ENCODE measurements at places on chromosomes 1 and 21.

GRCh38 chr1:99658031-99658290, 12.0 kb downstream of the PALMD start:
- no peak for DNase-seq

- no peak for DNase-seq
Observed at GRCh38 chr21:14926186-14926585, 138.6 kb downstream of the NRIP1 start.

DNA sequence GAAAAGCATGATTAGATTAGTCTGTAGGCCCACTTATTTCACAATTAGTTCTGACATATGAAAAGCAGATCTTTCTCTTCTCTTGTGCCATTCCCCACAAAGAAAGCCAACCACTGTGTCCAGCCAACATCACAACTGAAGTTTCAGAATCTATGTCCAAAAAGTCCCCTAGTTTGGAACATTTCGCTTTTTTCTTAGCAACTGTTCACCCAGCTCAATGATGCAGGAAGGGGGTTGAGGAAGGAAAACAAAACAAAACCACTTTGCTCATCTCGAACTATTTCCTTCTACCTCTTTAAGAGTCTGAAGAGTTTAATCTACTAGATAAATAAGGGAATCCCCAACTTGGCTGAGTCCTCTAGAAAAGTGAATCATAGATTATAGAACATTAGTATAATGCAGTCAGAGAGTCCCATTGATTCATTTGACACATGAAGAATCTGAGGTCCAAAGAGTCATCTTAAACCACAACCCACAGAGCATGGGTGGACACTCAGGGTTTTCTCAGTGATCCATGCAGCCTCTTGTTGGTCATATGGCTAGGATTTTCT, 159.3 kb upstream of the SGIP1 start:
- DNase-seq = no peak

DNA sequence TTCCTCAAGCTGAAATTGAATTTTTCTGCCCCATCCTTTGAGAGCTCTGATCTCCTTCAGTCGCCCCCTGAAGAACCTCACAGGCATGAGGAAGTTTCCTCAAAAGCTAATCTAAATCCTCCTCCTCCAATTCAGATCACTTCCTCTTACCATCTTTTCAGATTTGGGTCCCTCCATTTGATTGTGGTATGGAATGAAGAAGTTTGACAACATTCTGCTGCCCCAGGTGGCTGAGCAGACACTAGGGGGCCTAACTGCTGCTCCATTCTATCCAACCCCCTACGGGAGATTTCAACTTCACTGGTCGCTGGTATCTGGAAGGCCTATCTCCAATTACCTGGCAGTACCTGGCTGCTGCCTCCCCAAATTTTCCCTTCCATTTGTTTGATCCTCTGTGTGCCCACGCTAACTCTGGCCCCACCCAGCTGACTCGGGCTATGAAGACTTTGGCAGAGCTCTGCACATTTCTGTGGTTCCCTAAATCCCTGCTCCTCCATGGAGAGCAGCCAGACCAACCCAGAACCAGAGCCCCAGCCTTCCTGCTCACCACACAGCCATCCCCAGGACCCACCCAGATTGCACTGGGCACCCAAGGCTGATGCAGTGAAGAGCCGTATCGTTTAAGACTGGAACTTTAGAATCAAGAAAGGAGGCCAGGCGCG, 7.8 kb downstream of the IRF6 start:
- no peak for DNase-seq

DNA sequence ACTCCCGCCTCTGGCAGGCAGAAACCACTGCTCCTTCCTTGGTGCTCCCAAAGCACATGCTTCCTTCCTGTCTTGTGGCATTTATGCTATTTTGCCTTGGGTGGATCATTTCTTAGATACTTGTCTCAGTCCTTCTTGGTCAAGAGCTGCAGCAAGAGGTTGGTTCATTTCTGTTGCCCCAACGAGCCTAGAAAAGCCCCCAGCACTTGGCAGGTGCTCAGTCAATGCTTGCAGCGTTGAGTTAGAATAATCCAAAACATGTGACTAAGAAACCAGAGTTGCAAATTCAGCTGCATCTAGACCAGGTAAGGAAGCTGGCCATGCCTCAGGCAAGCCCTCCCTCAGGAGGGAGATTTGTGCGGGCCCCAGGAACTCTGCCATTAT, 42.4 kb upstream of the TENT5C start:
- DNase-seq = no peak

GRCh38 chr21:26909972-26910371, 56.9 kb downstream of the ADAMTS5 start:
- DNase-seq = no peak

DNA sequence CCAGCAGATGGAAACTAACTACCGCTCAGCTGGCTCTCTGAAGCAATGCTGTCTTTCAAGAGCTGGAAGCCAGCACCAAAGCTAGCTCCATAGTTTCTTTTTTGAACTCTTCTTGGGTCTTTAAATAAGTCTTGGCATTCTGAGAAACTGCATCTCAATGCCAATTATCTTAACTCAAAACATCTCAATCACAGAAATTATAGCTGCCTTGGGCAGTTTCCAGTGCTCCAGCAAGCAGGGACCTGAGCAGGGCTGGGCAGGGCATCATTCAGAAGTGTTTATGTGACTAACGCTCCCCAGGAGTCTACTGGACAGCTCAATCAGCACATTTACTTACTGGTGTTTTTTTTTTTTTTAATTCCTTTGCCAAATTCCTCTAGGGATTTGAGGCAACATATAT, 18.3 kb upstream of the PADI4 start:
- DNase-seq = no peak

GRCh38 chr1:51564124-51564523, 45.1 kb upstream of the EPS15 start:
- no peak for DNase-seq

- DNase-seq = no peak
Observed at GRCh38 chr1:245247356-245247755, 92.6 kb downstream of the KIF26B start.

DNA sequence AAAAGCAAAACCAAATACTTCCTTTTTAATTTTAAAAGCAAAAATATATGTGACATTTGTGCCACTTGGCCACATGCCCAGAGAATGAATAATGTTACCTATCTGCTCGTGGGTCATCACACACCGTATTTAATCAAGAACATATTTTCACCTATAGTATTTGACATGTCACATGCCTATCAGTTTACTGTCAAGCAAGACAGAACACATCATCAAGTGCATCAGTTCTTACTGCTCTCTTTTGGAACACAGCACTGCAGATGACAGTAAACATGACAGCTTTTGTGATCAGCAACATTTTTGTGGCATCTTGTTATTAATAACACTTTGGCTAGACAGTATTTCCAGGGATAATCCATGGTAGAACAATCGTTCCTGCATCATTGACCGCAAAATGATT, 134.4 kb downstream of the LRRC7 start:
- DNase-seq = no peak

GRCh38 chr1:221174330-221174993, 295.2 kb downstream of the HLX start:
- DNase-seq = no peak

DNA sequence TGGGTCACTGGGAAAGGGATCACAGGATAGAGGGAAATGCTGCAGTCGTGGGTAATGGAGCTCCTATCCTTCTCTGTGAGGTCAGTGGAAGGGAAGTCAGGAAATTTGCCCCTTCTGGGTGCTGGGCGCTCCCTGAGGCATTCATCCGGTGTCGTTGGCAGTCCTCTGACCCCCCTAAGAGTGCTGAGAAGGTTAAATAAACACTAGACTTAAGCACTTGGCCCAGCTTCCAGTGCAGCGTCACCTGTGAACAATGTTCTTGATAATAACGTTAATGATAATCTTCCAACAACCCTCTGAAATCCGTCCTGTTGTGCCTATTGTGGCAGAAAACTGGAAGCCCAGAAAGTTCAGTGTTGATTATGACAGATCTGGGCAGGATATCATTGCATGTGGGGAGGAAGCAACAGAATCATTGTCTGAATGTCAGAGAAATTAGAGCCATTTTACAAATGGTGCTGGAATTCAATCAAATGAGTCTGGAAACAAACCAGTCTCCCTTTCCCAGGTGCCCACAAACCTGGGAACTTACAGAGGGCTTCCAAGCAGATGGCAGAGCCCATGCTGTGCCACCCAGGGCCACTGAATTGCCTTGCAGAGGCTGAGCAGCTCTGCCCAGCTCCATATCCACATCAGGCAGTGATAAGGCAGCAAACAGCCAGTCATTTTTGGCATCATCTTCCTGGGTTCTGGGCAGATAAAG, 216.8 kb downstream of the KAZN start:
- DNase-seq = no peak

DNA sequence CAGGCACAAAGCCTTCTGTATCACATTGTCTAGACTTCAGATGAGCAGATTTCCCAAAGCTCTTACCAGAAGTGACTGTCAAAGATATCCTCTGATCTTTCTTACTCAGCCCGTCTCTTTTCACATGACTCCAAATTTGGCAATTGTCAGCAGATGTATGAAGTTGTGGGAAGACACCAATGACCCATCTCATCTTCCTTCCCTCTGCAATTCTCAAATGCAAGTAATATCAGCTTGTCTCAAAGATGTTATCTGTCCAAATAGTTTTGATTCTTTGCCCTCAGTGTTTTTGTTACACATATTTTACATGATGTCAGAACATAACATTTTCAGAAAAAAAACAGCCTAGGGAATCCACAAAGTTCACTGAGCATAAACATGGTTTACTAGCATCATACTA, 45.1 kb upstream of the RGS2 start:
- no peak for DNase-seq

- DNase-seq = no peak
Observed at GRCh38 chr1:97014426-97014825, 292.8 kb downstream of the PTBP2 start.

- DNase-seq = no peak
Observed at GRCh38 chr1:183912265-183912886, 107.5 kb downstream of the RGL1 start.

- DNase-seq = no peak
Observed at GRCh38 chr1:182368358-182368757, 23.2 kb downstream of the GLUL start.

DNA sequence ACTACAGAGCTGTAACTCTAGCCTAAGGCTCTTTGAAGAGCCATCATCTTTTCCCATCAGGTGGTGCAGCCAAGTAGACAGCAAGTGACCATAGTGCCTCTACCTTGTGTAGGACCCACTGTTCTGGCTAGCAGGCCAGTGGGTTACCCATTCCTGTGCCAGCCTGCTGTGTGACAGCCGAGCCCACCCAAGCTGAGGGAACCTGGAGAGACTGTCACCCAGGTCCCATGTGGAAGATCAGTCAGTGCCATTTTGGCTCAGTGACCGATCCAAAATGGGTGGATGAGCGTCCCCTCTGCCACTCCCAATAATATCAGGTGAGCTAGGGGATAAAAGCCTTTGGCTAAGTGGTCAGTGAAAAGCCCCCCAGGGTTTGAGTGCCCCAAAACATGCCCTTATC, 417.9 kb downstream of the MATN1 start:
- DNase-seq = no peak

DNA sequence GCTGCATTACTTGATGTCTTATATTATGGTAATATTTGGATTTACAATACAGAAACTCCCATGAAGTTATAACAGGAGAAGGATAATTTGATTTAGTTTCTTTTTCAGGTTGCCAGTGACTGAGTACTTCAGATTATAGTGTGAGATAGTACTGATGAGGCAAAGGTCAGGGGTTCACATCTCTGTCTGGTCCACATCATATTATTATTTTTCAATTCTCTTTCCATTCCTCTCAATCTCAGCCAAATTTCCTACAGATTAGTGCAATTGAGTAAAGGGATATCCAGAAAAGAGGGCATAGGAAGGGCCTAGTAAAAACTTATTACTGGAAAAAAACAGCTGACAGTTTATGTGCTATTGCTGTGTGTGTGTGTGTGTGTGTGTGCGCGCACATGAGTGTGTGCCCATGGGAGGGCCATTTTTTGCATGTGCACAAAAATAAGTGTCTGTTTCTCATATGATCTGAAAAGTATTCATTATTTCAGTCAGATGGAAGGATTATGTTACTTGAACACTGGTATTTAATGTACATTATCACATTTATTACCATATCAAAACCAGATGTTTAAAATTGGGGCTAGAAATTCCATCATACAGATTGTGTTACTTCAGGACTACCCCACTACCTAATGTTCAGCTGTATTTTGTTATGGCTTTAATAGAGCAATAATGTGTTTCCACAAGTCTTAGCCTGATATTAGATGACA, 78.3 kb upstream of the KCNK2 start:
- DNase-seq = no peak

DNA sequence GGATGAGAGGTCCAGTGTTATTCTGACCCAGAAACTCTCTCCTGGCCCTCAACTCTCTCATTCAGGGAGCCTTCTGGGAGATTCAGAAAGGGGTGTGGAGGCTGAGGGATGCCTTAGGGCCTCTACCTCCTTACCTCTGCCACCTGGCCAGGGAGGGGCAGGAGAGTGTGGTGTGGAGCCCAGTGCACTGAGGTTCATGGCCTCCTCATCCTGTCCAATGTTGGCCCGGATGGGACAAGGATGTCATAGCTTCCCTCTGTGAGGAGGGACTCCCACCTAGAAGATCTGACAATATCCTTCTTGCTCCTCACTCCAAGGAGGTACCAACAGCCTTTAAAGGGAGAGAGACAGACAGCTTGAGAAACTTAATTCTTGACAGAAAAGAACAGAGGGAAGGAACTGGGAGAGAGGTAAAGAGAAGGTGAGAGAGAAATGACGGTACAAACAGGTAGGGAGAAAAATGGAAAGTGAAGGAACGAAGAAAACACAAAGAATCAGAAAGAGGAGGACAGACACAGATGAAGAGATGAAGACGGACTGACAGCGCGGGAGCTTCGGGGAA, 779 bp downstream of the BEND5 start:
- no peak for DNase-seq

DNA sequence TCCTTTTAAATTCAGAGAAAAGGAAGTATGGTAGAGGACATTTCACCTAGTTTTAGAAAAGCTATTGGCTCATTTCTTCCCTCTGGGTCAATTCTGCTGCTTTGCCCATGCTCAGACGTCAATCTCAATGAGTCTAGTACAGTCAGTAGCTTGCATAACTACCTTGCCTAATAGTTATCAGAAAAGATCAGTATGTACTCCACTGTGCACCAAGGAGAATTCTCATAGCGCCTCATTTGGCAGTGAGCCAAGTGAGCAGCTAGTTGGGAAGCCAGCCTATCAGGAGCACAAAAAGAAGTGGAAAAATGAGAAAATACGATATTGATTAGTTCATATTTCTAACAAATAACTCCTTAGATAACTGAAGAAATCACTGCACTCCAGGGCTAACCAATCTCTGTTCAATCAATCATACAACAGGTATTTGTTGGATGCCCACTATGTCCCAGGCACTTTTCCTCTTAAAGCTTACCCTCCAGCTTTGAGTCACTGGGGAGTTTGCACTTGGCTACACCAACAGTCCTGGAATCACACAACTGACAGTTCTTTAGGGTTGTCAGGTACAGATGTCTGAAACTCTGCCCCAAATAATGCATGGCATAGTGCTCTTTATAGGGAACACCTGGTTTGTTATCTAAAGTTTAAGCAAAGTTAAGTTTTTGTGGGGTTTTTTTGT, 50.2 kb downstream of the PRDX6 start:
- no peak for DNase-seq

GRCh38 chr1:232227306-232227705, 402.6 kb downstream of the SIPA1L2 start:
- DNase-seq = no peak
